Esophagus muscularis mucosa (tissue), 4 donors: ENCODE measurements at places on chromosomes 7 and 10.

- no peak for DNase-seq
Observed at GRCh38 chr7:13748998-13749397, 240.5 kb downstream of the ETV1 start.

GRCh38 chr10:805620-806305 lies 116.3 kb upstream of the DIP2C start:
- DNase-seq, result no peak

DNA sequence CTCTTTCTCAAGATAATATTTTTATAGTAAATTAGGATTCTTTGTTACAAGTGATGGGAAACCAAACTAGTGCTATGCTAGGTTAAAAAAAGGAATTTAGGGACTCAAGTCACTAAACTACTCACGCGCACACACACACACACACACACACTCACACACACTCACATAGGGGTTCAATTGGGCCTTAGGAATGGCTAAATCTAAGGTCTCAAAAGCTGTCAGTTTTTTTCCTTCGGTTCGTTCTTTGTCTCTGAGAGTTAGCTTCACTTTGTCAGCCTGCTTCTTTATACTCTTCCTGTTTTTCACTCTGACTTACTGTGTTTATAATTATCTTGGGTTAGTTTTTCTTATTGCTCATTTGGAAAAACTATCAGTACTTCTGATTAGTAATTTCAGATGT lies 138.9 kb downstream of the ADK start:
- DNase-seq, result no peak

DNA sequence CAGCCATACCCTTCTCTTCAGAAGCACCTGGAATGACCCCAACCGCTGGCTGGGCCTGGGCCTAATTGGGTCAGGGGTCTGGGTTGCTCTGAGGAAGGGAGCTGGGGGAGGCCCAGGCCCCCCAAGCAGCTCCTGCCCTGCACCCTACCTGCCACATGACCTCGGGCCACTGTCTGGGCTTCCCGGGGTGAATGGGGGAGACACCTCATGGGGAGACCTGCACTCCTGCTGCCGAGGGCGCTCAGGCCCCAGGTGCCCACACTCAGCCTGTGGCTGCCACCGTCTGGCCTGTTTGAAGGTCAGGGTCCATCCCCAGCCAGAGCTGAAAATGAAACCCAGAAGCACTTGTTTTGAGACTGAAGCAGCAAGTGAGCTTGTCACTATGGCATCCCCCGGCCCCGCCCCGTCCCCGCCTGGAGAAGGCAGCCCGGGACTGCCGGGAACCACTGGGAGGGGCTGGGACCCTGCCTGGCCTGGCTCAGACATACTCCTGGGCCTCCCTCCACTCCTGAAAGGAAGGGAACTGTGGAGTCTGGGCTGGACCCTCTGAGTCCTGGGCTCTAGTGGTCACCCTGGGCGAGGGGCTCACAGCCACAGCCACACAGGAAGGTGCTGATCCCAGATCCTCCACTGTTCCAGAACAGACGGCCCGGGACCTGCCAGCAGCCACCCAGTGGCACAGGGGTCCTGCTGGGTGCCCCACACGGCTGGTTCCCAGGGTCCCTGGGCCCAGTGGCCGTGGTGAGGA lies 7.4 kb upstream of the MICALL2 start:
- DNase-seq, result peak; percentile 93

- no peak for DNase-seq
Observed at GRCh38 chr10:52879091-52879807, 106.7 kb upstream of the MBL2 start.

GRCh38 chr7:37945336-37945735 lies 24.9 kb downstream of the EPDR1 start:
- DNase-seq, result no peak

GRCh38 chr10:116082762-116083161 lies 190.2 kb downstream of the GFRA1 start:
- DNase-seq, result no peak

GRCh38 chr7:141227454-141227853 lies 153.6 kb downstream of the TMEM178B start:
- no peak for DNase-seq

GRCh38 chr10:127523476-127523875 lies 25.6 kb upstream of the NPS start:
- no peak for DNase-seq

GRCh38 chr7:123099712-123100111 lies 100.1 kb downstream of the SLC13A1 start:
- DNase-seq, result no peak

DNA sequence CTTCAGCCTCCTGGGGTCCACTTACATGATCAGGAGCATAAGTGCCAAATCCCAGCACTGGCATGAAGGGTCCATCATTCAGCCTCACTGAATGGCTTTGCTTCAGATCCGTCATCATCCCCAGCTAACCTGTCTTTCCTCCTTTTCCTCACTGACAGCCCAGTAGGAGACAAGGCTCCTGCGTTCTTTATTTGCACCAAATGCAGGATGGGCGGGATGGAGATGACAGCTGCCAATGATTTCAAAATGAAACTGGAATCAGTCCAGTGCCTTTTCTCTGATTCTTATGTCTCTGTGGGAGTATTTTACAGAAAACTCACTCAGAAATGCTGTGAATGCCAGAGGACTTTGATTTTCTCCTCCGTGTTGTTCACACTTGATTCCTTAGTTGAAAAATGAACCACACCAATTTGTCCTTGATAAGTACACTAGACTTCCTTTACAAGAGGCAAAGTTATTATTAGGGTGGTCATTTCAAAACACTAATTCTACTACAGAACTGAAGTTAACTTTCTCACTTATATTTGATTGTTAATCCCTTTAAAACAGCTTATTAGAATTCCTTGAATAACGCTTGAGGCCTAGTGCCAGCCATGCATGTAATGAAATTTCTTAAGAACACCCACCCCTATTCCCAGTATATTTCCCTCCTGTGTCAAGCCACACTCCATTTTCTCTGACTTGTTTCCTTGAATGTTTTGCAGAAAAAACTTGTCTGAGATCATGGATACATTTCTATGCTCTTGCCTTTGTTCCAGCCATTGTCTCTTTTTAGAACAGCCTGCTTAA lies at the start of gene AKR1C8:
AKR1C8 (minus strand) TSS at position 164 of the 789 bp plus-strand sequence; CDS start at position 118, 46 bp downstream.
- DNase-seq, result no peak

DNA sequence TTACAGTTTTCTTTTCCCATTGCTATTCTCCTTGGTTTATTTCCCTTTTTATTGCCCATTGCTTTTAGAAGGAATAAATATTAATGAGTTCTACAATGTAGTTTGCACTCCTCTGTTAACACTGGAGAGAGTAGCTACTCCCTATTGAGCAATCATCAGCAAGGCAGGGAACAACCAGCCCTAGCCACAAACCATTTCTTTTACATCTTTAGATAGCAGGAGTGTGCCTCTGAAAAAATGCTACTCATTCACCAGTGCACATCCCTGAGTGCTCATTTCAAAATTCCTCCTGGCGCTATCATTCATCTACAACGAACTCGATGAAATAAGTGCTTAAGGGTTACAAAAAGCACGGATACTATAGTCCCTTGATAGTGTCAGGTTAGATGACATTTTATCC lies 252.9 kb downstream of the THSD7A start:
- DNase-seq, result no peak
